ENCODE measurements at places on chromosomes 7 and 10.

DNA sequence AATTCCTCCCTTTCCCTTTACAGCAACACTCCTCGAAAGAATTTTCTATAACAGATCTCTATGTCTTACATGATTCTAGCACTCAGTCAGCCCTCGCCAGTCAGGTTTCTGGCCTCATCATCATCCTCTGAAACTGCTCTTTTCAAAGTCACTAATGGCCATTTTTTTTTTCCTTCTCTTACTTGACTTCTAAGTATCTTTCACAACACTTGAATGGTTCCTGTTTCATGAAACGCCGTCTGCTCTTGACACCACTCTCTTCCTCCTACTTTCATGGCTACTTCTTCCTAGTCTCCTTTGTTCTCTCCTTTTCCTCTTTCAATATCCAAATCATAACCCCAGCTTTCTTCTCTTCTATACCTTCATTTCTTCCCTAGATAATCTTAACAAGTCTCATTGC lies 100.5 kb upstream of the NRP1 start:
- no peak for DNase-seq

DNA sequence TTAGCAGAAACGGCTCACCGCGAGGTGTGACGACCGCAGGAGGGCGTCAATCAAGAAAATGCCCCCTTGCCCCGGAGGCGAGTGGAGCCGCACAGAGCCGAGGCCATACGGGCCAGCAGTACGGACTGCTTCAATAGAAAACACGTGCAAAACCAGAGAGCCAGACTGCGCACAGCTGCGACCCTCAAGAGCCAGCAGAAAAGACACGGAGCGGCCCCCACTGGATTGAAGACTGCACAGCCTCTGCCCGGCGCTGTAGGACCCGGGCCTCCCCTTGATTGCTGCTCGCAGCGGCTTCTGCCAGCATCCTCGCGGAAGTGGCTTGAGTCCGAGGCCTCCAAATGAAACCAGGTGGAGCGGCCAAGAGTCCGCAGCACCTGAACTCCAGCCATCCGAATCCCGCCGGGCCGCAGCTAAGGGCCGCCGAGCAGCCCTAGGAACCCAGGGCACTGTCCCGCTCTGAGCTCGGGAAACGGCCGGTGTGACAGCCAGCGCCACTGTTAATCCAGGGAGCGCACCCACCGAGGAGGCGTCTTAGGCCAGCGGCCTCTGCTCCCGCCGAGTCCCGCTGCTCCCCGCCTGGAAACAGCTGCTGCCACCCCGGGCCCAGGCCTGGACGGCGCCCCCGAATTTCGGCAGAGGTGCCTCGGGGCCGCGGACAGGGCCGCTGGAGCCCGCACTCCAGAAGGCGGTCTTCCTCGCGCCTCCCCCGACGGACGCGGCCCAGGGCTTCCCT lies 660 bp upstream of the HHEX start:
- no peak for DNase-seq

DNA sequence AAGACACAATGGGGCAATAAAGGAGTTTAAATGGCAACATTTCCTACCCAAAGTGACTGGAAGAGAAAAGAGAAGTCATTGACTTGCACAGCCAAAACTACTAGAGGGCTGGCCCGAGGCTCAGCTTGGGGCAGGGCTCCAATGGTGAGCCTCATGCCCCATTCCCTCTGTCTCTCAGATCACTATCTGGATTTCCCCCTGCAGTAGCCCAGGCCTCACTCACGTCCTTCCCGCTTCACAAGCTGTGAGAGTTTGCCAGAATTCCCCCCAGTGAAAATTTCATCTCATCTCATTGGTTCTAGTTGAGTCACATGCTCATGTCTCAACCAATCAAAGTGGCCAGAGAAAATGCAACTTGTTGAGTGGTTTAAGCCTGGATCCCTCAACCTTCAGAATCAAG lies 181.3 kb downstream of the WDR11 start:
- no peak for DNase-seq

GRCh38 chr10:114402871-114403540 lies 1.3 kb downstream of the AFAP1L2 start:
- no peak for DNase-seq

DNA sequence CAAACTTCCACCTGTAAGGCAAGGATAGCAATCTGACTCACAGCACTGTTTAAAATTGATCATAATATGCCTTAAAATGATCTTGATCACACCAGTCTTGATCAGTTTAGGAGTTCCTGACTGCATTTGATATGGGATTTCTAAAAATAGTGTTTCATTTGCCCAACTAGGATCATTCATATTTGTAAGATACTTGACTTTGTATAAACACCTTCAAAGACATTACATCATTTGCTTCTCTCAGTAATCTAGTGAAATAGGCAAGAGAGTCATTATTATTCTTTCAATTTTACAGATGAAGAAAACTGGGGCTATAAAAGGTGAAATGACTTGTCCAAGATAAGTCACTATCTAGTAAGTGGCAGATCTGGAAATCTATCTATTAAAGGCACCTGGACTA lies 521.1 kb downstream of the GATA3 start:
- DNase-seq, result no peak

DNA sequence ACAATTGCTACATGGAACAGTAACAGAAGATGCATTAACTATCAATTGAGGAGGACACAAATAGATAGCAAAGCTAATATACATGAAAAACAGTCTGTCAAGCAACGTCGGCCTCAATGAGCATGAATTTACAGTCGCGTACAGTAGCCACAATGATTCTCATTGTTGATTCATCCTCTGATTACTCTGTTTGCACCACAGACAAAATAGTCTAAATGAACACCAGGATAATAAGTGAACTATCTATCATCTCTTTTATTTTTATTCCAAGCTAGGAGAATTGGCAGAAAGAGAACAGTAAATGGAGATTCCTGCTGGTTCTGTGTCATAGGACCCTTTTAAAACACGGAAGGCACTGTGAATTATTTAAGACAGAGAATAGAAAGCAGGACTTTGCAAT lies 108.5 kb downstream of the EVX1 start:
- DNase-seq, result no peak

DNA sequence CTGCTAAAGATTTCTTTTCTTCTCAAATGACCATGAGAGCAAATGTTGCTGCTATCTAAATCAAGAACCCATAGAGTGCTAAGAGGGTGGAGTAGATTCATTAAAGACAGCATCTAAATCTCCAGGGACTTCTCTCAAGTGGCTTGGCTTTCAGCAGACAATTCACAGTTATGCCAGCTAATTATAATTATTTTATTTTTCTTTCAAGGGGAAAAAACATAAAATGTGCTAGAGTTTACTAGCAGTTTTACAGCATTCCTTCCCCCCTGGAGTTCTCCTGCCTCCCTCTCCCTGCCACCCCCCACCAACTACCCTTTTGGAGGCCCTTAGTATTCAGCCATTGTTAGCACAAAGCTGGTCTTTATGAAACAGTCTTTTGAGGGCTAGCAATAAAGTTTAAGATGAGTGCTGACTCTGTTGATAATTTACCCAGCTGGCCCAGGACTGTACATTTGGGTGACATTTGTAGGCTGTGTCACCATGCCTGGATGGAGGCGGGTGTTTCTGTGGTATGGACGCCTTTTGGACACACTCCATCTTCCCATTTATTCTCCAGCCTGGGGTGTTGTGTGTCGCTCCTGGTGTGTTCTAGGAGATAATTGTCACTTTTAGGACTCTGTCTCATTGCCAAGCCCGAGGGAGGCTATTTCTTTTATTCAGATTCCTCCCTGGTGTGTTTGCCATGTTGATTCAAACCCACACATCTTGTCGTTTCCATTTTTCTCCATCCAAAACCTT lies 160.2 kb downstream of the CREB5 start:
- no peak for DNase-seq

DNA sequence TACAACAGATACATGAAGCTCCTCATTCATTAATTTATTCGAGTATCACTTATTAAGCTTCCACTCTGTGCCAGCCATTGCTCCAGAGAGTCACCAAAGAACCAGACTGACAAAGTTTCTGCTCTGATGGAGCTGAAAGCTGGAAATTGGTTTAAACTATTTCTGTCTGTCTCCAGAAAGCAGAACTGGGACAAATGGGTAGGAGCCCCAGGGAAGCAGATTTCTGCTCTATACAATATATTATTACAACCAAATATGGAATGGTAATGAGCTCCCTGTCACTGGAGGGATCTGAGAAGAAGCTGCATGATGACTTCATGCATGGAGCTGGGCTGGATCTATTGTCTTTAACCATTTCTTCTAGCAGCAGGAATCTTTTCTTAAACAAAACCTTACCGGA lies 165.4 kb upstream of the ADO start:
- no peak for DNase-seq

- DNase-seq, result no peak
Measured at GRCh38 chr10:38045129-38045528, 34.7 kb downstream of the ZNF33A start.

DNA sequence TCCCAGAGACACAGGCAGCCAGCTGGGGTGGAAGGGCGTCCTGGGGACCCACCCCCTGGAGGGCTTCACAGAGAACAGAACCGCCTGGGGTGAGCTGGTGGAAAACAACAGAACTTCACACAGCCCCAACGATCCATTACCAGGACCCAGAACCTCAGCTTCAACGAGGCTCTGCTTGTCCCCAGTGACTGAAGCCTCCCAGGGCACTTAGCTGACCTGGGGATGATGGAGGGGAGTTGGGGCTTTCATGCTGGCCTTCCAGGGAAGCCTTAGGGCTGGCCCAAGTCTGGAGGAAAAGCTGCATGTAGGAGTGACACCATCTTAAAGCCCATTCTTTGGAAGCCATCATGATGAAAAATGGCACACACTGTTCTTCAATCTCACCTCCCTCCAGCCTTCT lies 300.2 kb downstream of the WDR37 start:
- no peak for DNase-seq

DNA sequence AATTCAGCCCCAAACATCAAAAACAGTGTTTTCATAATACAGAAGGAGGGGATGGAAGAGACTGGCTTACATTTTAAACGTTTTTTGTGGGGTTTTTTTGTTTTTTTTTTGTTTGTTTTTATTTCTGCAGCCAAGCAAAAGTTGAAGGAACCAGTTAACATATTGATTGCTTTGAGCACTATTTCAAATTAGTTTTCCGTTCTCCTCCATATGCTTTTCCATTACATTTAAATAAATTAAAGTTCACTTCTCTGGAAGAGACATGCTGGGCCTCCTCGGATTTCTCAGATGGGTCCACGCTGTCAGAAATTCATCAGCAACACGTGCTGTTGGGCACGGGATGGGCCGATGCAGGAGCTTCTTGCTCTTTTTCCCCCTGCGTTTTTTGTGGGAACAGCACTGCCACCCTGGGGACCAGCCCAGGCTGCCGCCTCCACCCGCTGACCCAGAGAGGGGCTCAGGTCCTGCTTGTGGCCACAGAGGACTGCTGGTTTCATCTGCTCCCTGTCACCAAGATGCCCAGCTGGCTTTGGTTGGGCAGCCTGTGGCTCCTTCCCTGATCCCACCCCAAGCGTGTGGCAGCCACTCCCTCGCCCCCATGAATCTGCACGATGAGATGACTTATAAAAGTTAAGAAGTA lies 67.7 kb upstream of the CHST15 start:
- DNase-seq, result no peak

DNA sequence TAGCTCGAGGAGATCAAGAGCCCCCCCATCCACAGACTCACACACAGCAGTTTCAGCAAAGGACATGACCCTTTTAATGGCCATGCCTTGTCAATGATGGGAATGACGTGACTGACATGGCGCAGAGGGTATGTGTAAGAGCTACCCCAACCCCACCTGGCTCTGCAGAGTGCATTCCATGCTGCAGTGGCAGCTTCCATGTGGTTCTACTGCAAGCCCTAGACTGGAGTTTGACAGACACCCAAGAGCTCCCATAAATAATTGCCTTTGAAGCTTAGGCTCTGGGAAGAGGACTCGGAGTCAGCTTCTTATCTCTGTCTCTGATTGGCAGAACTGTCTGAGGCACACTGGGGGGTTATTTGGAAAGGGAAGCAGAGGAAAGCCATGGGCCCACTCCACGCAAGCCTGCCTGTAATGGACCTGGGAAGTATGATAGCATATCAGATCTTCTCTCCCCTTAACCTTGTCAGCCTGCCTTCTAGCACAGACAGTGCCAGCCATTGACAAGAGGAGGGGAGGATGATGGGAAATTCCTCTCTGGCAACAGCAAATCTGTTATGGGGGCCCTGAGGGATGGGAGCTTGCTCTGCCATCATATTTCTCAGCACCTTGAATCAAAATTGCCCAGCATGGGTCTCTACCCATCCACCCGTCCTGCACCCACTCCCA lies 478.5 kb upstream of the PODXL start:
- DNase-seq, result no peak

GRCh38 chr7:155752756-155753445 lies 59.4 kb downstream of the SHH start:
- no peak for DNase-seq

GRCh38 chr7:155943251-155943899 lies 131.1 kb upstream of the SHH start:
- no peak for DNase-seq

- DNase-seq, result no peak
Measured at GRCh38 chr10:107480781-107481180, 316.3 kb upstream of the SORCS1 start.

DNA sequence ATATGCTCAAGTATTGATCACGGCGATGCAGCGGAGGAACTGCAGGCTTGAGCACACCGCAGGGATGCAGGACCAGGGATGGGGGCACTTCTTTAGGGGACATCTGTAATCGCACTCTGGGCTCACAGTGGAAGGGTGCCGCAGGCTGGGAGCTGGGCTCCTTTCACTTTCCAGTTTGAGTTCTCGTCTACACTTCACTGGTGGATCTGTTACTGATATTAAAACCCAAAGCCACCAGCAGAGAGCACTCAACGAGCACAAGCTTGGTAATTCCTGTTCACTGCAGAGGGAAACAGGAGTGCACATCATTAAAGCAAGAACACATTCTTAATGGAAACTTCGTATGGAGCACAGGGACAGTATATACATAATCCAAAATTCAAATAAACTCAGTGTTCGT lies 91.3 kb downstream of the PARD3 start:
- no peak for DNase-seq

GRCh38 chr10:98411768-98412167 lies 3.2 kb downstream of the PYROXD2 start:
- no peak for DNase-seq

DNA sequence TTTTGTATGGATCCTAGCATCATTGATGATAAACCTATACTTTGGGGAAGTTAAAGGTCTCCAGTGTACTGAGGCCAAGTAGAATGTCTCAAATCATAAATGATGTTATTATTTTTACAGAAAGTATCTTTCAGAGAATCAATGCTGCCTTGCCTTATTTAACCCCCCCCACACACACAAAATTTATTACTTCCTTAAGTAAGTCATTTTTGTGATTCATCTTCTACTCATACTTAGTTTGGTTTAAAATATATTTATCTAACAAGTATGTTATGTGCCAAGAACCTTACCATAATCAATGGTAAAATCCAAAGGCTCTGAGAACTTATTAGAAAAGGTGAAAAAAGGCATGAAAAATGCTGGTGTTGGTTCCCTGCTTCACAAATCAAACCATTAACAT lies 18.8 kb upstream of the CLDN12 start:
- DNase-seq, result no peak

DNA sequence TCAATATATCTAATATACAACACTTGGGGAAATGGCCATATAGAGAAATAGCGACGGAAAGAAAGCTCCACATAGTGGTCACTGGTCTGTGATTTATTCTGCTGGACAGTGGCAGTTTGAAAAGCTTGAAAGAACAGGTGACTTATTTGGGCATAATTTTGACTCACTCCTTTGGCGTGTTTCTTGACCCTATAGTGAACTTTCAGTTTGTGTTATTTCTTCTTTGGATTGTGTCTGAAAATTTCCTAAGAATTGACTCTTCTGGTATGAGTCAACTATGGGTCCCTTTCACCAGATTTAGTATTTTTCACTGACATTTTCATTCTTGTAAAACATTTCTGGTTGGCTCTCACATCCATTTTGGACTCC lies 25.8 kb upstream of the IMMP2L start:
- no peak for DNase-seq

- no peak for DNase-seq
Measured at GRCh38 chr10:629186-629998, 60.1 kb downstream of the DIP2C start.

All from CD4-positive, alpha-beta T cell treated with Interleukin-6 at 100 ng/mL for 8 hours (primary cell).